CD4-positive, alpha-beta T cell (primary cell): ENCODE measurements at places on chromosomes 4 and X.
A peak's percentile ranks its signal among the peaks of the same experiment; 100 is the strongest.

- peak; percentile 39 for DNase-seq
Measured at GRCh38 chr4:40214038-40214437, 17.2 kb downstream of the RHOH start.

DNA sequence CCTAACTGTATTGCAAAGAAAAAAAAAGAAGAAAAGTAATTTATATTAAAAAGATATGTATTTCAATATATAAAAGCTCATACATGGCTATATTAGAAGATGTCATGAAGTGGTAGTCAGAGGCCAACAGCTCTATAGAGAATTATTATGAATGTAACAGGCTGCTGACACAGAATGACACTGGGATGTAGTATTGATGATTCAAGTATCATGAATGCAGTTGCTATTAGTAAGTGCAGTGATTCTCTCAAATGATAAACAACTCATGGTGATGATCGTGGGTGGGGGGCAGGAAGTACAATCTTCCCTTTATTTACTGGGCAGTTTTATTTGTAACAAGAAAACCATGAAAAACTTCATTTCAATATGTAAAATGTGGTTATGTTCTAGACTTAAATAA is 124.6 kb downstream of the COL4A6 start:
- DNase-seq = no peak

DNA sequence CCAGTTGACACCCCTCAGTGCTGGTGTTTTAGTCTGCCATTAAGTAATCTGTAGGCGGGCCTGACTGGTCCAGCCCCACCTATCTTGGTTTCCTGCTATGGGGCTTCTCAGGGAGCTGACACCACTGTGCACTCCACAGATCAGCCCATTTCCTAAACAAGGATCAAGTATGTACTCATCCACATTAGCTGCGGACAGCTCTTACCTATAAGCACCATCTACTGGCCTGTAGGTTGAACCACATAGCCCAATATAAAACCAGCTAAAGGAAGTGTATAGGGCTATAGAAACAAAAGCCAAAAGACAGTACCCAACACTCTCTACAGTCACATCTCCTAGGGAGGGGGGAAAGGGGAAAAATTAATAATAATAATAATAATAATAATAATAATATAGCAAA is 353.5 kb upstream of the CXorf51B start:
- no peak for DNase-seq

DNA sequence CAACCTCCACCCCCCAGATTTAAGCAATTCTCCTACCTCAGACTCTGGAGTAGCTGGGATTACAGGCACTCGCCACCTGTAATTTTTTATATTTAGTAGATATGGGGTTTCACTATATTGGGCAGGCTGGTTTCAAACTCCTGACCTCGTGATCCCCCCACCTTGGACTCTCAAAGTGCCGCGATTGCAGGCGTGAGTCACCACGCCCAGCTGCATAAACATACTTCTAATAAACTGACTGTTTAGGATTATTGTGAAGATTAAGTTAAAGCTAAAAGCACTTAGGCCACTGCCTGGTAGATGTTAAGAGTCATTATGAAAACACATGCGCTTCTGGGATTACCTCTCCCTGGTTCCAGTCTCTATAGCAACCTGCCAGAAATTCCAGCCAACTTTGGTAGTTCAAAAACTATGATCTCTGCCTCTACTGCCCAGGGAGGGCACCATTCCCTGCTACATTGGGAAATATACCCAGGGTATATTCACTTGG is 30.2 kb upstream of the GRIA3 start:
- DNase-seq = no peak

DNA sequence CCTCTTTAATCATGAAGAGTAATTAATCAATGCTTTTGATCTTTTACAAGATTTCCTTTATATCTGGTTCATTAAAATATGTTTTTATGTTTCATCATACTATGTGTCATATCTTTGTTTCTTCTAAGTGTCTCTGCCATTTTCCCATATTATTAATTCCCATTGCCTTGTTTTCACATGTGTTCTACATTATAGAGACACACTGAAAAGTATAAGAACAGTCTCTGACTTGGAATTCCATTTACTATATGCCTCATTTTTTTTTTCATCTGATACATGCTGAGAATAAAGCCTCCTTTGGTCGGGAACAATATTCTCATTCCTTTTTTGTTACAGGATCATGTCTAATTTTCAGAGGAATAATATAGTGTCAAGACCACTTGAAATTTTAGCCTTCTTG is 4.3 kb downstream of the BANK1 start:
- no peak for DNase-seq

GRCh38 chr4:130306566-130306965 is 1210.6 kb downstream of the C4orf33 start:
- no peak for DNase-seq
